ENCODE measurements at places on chromosomes 7 and 10. TPM values are rescaled to one million over a fixed set of nuclear protein-coding genes. Genes with fewer than 3 reads are reported as not detected.

Gene AKR1C8
- not detected for polyA plus RNA-seq

Gene CYP2E1
- 1.3 TPM for polyA plus RNA-seq

Gene MBL2
- not detected for polyA plus RNA-seq

Gene ADGRA1
- not detected for polyA plus RNA-seq

Gene TAF3
- polyA plus RNA-seq = 2.4 TPM

Gene TMEM270
- polyA plus RNA-seq = 0.71 TPM

Gene TAS2R41
- not detected for polyA plus RNA-seq

Gene ANKRD22
- polyA plus RNA-seq = 0.15 TPM

Gene SYCE1
- not detected for polyA plus RNA-seq

Gene CNNM1
- polyA plus RNA-seq = 0.16 TPM

- peak overlapping the region; percentile 44 for H3K27ac ChIP-seq
- no peaks in the 10 kb centered on the region for H3K27me3 ChIP-seq
- no peaks in the 10 kb centered on the region for H3K36me3 ChIP-seq
- peak; percentile 87 for DNase-seq
Observed at GRCh38 chr10:102208311-102209035, 17.6 kb upstream of the ELOVL3 start.

DNA sequence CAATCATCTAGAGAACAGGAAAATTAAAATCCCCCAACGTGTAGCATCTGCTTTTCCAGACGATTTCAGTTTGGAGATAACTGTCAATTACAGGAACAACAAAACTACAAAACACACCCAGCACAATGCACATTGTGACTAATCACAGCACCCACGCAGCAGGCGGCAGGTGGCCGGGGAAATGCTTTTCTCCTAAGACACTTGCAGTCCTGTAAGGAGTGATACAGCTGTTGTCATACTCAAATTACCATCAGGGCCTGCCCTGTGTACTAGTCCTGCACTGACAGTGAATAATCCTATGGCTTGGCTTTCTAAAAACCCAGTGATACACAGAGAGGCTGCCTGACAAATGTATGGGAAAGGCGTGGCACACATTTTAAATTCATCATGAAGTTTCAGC lies 37.8 kb downstream of the COBL start:
- H3K36me3 ChIP-seq = no peaks in the 10 kb centered on the region
- no peaks in the 10 kb centered on the region for H3K27me3 ChIP-seq
- no peak for DNase-seq
- H3K4me1 ChIP-seq = no peaks in the 10 kb centered on the region
- no peak overlapping the region for H3K4me3 ChIP-seq
- H3K27ac ChIP-seq = no peak overlapping the region

GRCh38 chr10:19968745-19969144 lies 152.5 kb downstream of the PLXDC2 start:
- H3K4me3 ChIP-seq = no peak overlapping the region
- H3K36me3 ChIP-seq = no peaks in the 10 kb centered on the region
- no peaks in the 10 kb centered on the region for H3K27me3 ChIP-seq

- no peaks in the 10 kb centered on the region for H3K27me3 ChIP-seq
- no peaks in the 10 kb centered on the region for H3K36me3 ChIP-seq
- DNase-seq = no peak
- no peak overlapping the region for H3K27ac ChIP-seq
- no peaks in the 10 kb centered on the region for H3K4me1 ChIP-seq
Observed at GRCh38 chr10:80861882-80862281, 324.2 kb downstream of the SH2D4B start.

DNA sequence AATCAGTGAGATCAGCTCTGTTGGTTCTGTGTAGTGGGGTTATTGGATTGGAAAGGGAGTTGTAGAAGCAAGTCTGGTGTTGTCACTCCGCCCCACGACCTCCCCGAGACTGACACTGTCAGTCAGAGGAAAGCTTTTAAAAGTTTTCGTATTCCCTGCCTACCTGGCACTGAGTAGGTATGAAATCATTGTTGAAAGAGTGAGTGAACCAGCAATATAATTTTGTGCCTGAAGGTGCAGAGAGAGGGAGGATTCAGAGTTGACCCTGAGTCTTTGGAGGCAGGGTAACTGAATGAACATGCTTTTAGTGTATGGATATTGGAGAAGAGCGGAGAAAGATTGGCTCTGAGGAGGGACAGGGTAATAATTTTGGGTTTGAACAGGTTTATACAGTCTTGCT lies 27.3 kb downstream of the CCNY start:
- H3K36me3 ChIP-seq = peaks cover 4% of the 10 kb centered on the region
- no peak overlapping the region for H3K27ac ChIP-seq
- peaks cover 14% of the 10 kb centered on the region for H3K4me1 ChIP-seq
- H3K27me3 ChIP-seq = no peaks in the 10 kb centered on the region

GRCh38 chr10:125720002-125720382 lies 483 bp downstream of the EDRF1 start:
- peaks cover 41% of the 10 kb centered on the region for H3K36me3 ChIP-seq
- no peaks in the 10 kb centered on the region for H3K4me1 ChIP-seq
- no peak for DNase-seq
- peak overlapping the region; percentile 83 for H3K27ac ChIP-seq
- H3K27me3 ChIP-seq = no peaks in the 10 kb centered on the region

GRCh38 chr10:132163278-132163765 lies 23.4 kb upstream of the DPYSL4 start:
- no peaks in the 10 kb centered on the region for H3K36me3 ChIP-seq
- peak; percentile 86 for DNase-seq
- peaks cover 19% of the 10 kb centered on the region for H3K4me1 ChIP-seq

DNA sequence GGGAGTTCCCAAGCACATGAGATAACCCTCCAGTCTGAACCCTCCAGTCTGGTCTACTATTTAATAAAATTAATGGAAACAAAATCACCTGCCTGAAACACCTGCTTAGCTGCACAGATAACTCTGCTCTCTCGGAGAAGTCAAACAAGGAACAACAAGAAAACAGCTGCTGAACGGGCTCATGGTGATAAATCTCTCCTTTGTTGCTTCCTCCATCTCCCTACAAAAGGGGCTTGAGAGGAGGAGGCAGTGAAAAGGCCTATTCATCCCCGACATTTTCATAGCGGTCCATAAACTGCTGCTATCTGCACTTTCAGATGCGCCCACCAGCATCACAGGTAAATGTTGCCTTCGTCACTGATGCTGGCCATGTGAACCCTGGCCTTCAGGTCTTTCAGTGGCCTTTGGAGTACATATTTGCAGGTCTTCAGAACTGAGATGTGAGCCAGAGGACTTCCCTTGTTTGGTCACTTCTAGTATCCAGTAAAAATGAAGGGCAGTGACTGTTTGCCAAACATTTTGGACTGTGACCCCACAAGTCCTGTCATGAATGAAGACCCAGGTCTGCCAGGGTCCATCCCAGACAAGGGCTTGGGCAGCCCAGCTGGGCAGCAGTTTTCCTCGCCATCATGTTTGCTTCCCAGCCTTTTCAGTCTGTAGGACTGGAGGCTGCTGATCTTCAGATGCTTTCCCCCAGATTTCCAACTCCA lies 15.9 kb downstream of the FKBP6 start:
- H3K27ac ChIP-seq = no peak overlapping the region
- no peaks in the 10 kb centered on the region for H3K27me3 ChIP-seq

DNA sequence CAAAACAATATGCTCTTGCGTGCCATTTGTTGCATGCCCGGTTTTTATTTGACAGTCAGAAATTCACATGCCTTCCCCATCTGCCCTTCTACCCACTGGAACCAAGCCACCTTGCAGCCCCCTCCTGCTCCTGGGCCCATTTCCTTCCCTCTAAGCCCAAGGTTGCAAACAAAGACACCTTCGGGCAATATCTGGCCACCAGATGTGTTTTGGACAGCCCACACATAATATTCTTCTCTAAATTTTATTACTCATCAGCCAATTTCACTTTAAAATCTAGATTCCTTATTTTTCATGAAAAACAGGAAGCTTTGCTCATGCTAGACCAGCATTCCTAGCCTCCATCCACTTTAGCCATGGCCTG lies 18.2 kb upstream of the C10orf105 start:
- H3K4me1 ChIP-seq = peaks cover 32% of the 10 kb centered on the region
- DNase-seq = peak; percentile 65
- no peak overlapping the region for H3K27ac ChIP-seq
- H3K36me3 ChIP-seq = no peaks in the 10 kb centered on the region
- H3K27me3 ChIP-seq = no peaks in the 10 kb centered on the region
- no peak overlapping the region for H3K4me3 ChIP-seq

DNA sequence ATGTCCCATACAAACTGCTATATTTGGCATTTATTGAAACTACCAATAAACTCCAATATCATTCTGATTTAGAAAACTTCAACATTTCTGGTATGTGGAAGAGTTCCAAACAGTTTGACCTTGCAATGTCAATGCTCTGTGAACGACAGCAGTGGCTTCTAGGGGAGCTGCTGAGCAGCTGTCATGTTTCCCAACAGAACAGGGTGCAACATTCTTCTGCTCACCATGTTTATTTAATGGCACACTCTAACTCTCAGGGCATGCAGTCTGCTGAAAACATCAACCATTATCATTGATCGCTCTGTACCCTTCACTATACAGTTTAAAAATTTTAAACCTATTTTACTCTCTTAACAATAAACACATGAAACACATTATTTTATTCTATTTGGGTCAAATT lies 25.9 kb downstream of the LMOD2 start:
- H3K36me3 ChIP-seq = peaks cover 68% of the 10 kb centered on the region
- H3K27ac ChIP-seq = no peak overlapping the region
- no peak for DNase-seq
- no peaks in the 10 kb centered on the region for H3K4me1 ChIP-seq
- H3K4me3 ChIP-seq = no peak overlapping the region
- no peaks in the 10 kb centered on the region for H3K27me3 ChIP-seq

- DNase-seq = no peak
- no peak overlapping the region for H3K4me3 ChIP-seq
- no peak overlapping the region for H3K27ac ChIP-seq
Observed at GRCh38 chr7:138584696-138585095, 116.5 kb downstream of the SVOPL start.

DNA sequence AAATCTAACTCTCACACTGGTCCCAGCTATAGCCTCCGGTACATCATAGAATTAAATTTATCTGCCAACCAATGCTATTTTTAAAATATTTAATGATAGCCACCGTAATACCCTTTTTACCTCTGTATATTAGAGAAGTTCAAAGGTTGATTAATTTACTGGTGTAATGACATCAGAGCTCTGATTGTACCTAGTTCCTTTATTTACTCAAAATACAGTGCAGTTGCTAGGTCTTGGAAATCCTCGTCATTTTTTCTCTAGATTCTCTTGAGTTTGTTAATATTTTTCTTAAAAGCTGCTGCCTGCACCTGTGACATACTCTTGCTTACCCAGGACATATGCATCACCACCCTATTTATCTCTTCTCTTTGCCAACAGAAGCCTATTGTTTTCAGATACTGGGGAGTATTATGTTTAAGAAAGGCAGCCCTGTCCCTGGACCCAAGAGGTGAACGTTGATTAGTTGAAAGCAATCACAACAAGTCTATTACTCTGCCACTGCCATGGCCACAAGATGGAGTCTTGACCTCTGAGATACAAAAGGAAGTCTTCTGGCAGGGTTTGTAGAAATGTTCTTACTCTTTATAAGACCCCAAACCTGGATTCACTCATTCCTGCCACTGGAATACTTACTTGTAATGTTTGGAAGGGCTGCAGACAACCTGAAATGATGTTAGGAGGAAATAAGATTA lies 25.6 kb upstream of the TMEM26 start:
- DNase-seq = no peak
- no peaks in the 10 kb centered on the region for H3K4me1 ChIP-seq
- H3K36me3 ChIP-seq = no peaks in the 10 kb centered on the region
- no peak overlapping the region for H3K27ac ChIP-seq
- no peaks in the 10 kb centered on the region for H3K27me3 ChIP-seq

GRCh38 chr10:111732166-111732785 lies 451.3 kb downstream of the GPAM start:
- H3K4me3 ChIP-seq = no peak overlapping the region
- no peak overlapping the region for H3K27ac ChIP-seq
- H3K36me3 ChIP-seq = no peaks in the 10 kb centered on the region
- no peaks in the 10 kb centered on the region for H3K27me3 ChIP-seq

DNA sequence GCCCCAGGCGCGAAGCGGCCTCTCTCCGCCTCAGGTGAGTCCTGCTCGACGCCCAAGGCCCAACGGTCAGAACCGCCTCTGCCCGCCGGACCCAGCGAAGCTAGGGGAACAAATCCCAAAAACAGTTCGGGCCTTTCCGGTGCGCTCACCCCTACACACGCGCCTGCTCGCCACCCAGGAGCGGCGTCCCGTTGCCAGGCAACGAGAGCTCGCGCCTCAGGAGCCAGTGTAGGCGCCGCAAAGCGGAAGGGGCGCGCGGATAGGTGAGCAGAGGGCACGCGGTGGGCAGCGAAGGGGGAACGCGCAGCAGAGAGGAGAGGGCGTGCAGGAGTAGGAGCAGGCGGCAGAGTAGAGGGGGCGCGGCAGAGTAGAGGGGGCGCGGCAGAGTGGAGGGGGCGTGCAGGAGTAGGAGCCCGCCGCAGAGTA lies at the start of the genes DYDC1 and DYDC2:
TSS of gene DYDC1 (minus strand) at position 193 of the 426 bp plus-strand sequence. CDS start 4,154 bp downstream, outside the sequence.
TSS of gene DYDC2 (plus strand) at position 219 of the 426 bp plus-strand sequence. CDS start 5,663 bp downstream, outside the sequence.
- H3K27ac ChIP-seq = no peak within 1 kb of the TSS
- H3K36me3 ChIP-seq = no peaks in the 10 kb centered on the region
- no peak within 1 kb of the TSS for H3K4me3 ChIP-seq
- H3K27me3 ChIP-seq = no peaks in the 10 kb centered on the region
- DNase-seq = peak; percentile 83

GRCh38 chr7:141664450-141664849 lies 37.5 kb downstream of the DENND11 start:
- H3K27ac ChIP-seq = no peak overlapping the region
- no peaks in the 10 kb centered on the region for H3K27me3 ChIP-seq
- H3K36me3 ChIP-seq = peaks cover 59% of the 10 kb centered on the region
- H3K4me1 ChIP-seq = no peaks in the 10 kb centered on the region
- no peak for DNase-seq

Data from SK-N-SH (cell line).